Putamen (tissue), 1 donor: ENCODE measurements at places on chromosomes 3 and 15.

DNA sequence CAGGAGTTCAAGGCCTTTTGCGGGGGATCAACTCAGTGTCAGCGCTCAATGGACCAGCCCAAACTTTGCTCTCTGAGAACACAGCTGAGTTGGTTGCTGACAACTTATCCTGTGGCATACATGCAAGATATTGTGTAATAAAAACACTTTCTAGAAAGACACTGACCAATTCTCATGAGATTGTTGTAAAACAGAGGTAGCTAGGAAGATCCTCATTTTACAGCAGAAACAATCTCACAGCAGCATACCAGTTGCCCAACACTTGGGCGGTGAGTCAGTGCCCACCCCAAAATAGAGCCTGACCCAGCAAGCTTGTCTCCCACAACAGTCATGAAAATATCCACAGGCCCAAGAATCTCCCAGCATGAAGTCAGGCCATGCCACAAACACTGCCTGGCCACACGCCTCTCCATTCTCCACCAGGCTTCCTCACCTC is 18.2 kb downstream of the KLHL6 start:
- DNase-seq, result no peak

GRCh38 chr3:185152410-185153170 is at the start of gene C3orf70:
Gene C3orf70, minus strand, starts transcription at chr3:185153060. Its CDS starts 237 bp downstream, at chr3:185152823.
- DNase-seq, result peak; percentile 62

DNA sequence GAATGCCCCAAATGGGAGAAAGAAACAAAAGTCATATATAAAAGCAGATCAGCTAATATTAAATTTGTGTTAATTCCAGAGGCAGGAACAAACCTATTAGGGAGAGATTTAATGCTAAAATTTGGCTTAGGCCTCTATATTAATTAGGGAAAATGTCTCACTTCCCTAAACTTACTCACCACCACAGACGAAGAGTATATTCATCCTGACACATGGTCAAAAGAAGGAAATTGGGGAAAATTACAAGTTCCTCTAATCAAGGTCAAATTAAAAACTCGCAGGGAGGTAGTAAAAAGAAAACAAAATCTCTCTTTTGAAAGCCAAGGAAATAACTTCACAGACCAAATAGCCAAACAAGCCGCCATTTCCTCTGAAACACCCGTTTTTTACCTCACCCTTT is 32.2 kb downstream of the GRM2 start:
- DNase-seq, result no peak

GRCh38 chr15:43487271-43487895 is 5.6 kb downstream of the TP53BP1 start:
- DNase-seq, result no peak

DNA sequence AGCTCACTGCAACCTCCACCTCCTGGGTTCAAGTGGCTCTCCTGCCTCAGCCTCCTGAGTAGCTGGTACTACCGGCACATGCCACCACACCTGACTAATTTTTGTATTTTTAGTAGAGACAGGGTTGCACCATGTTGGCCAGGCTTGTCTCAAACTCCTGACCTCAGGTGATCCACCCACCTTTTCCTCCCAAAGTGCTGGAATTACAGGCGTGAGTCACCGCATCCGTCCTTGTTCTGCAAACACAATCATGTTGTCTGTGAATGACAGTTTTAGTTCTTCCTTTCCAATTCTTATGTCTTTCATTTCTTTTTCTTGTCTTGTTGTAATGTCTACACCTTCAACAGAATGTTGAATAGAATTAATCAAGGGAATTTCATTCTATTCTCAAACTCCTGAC is 16.3 kb upstream of the SMCO1 start:
- DNase-seq, result no peak

GRCh38 chr3:14632442-14632930 is 19.1 kb upstream of the CCDC174 start:
- DNase-seq, result no peak

DNA sequence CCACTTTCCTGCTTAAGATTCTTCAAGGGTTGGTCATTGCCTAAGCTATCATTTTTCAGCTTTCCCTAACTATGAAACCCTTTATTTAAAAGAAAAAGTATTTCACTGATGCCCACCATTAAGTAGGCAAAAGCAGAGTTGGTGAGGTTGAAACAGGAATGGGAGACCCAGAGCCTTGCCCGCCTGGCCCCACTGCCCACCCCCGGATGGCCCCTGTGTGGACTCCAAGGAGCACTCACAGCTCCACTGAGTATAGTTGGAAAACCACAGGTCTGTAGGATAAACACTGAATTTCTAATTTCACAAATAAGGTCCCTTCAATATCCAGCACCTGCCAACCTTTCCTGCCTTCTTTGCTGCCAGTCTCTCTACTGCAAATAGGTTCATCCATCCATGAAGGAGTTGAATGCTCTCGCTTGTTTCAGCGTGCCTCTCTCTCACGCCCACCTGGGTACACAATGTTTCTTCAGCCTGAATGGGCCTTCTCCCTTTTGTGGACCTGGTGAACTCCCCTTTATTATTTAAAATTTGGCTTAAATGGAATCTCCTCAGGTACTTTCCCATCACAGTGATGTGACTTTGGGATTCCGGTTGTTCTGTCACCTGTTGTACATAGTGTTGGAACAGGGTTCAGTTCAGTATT is 8.7 kb upstream of the ACAP2 start:
- DNase-seq, result no peak

DNA sequence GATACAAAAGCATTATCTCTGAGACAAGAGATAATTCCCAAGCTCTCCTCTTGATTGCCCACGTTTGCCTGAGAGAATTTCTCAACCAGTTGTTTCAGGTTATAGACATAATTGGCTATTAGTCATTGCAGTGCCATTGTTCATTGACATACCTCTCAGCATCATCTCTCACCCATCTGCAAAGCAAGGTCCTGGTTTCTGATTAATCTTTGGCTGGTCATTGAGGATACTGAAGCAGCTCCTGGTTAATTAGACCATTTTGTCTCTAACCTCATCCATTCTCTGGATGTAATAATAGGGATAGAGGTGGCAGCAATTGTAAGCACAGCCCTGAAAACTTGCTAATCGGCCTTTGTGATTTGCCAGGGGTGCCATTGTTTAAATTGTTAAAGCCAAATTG is 104.2 kb downstream of the CNTN6 start:
- DNase-seq, result no peak

DNA sequence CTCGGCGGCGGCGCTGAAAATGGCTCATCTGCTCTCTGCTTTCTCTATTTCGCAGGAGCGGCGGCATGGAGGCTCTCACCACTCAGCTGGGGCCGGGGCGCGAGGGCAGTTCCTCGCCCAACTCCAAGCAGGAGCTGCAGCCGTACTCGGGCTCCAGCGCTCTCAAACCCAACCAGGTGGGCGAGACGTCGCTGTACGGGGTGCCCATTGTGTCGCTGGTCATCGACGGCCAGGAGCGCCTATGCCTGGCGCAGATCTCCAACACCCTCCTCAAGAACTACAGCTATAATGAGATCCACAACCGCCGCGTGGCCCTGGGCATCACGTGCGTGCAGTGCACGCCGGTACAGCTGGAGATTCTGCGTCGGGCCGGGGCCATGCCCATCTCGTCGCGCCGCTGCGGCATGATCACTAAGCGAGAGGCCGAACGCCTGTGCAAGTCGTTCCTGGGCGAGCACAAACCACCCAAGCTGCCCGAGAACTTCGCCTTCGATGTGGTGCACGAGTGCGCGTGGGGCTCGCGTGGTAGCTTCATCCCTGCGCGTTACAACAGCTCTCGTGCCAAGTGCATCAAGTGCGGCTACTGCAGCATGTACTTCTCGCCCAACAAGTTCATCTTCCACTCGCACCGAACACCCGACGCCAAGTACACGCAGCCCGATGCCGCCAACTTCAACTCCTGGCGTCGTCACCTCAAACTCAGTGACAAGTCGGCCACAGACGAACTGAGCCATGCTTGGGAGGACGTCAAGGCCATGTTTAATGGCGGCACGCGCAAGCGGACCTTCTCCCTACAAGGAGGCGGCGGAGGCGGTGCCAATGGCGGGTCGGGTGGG is 790 bp downstream of the SKOR1 start:
- DNase-seq, result no peak
